ENCODE measurements at places on chromosomes 11 and 22. TPM values are rescaled to one million over a fixed set of nuclear protein-coding genes. Genes with fewer than 3 reads are reported as not detected.

Gene FDXACB1
- 3.2 TPM for total RNA-seq

Gene MS4A15
- 0.11 TPM for total RNA-seq

Gene DEUP1
- total RNA-seq = not detected

Gene CFAP300
- 1.2 TPM for total RNA-seq

Gene DBX1
- total RNA-seq = 0.15 TPM

Gene KCNJ11
- 2.3 TPM for total RNA-seq

DNA sequence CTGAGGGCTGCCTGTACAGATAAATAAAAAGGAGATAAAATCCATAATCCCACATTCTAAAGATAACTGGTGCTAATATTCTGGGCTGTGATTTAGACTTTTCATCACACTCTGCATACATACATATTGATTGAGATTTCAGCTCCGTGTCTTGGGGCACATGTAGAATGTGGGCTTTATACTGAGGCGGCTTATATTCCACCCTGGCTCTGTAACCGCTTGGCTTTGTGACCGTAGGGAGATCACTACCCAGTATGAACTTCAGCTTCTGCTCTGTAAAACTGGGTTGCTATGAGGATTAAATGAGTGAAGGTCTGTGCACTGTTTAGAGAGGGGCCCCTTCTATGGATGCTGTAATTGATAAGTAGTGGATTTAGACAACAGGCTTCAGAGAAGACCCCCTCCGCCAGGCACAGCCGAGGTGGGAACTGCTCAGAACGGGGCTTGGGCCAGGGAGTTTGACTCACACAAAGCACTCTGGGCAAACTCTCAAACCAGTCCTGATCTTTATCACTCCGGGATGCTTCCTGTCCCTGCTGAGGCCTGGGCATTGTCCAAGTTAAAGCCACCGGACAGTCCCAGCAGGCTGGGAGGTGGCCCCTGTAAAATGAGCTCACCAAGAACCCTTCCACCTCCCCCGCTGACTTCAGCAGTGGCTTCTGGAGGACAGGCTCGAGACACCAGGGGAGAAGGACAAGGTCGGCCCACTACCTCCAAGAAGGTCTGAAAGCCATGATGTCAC is 17.2 kb downstream of the KIAA1671 start:
- no peak for DNase-seq

GRCh38 chr22:17872471-17872870 is 98.2 kb upstream of the BID start:
- DNase-seq = no peak

DNA sequence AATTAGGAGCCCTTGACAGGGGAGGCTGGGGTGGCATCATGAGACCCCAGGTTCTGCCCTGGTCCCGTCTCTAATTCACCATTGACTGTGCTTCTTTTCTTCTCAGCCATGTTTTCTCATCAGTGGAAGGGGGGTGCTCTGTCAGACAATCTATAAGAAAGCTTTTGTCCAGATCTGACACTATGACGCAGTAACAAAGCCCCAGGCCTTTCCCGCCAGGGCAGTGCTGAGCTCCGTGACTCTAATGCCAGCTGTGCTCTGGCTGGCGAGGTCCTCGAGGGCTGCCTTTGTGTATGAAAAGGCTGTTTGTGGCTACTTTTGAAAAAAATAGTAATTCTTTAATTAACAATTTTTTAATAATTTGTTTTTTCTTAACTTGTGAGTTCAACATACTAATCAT is 3.2 kb downstream of the CD6 start:
- no peak for DNase-seq

- no peak for DNase-seq
Observed at GRCh38 chr11:5071799-5072198, 2.4 kb downstream of the OR52E1 start.
